NCI-H2171 treated with DMSO at 0.1 percent for 48 hours (cell line): ENCODE measurements at places on chromosomes 2 and 18.

DNA sequence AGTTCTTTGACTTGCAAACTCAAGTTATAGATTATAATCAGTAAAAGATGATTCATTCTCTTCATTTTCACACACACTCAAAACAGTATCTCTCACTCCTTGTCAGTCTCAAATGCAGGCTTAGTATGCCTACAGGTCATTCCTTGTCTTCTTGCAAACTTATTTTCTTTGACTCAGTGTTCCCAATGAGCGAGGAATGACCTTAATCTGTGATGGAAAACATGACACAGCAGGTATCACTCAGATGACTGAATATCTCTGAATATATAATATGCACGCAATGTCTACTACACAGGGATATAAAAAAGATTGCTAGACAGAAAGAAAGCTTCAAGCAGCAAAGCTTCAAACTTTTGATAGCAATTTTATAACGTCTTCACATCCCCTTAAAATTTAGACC is 127.8 kb upstream of the RGPD4 start:
- no peak for DNase-seq

DNA sequence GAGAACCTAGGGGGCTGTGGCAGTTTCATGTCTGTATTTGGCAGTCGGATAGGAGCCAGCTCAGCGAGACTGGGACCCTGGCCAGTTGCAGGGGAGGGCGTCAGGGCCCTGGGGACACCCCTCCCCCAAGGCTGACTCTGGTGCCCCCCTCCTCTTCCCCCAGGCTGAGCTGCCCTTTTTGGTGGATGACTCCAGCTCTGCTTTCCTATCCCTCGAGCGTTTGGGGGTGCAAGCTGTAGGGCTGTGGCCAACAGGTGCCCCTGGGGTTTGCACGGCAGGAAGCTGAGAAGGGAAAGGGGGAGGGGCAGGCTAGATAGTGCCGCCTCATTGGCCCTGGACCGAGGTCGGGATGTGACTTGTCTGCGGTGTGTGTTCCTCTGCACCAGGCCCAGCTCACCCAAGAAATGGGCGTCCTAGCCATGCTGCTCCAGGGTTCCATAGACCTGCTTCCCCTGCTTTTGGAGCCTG is 26.4 kb downstream of the SPEG start:
- DNase-seq: no peak

DNA sequence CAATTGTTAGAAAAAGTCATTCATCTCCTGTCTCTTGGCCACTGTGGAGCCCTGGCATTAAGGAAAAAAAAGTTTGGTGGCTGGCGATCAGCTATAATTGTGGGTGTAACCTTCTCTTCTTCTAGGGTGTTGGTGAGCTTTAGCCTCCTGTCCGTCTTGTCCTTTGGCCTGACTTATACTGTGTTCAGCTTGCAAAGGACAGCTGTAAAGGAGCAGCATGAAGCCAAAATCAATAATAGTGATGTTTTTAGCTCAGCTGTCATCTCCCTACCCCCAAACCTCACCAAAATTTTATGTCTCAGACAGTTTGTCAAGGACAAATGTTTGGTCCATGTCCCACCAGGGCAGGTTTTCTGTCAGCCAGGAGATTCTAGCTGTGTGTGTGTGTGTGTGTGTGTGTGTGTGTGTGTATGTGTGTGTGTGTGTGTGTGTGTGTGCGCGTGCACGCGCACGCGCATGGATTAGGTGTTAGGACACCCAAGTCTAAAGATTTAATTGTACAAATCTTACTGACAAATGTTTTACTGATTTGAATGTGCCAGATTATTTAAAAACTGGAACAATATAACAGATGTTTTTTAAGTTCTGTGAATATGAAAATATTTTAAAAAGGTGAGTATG is 109.2 kb downstream of the PTPRM start:
- DNase-seq: no peak

DNA sequence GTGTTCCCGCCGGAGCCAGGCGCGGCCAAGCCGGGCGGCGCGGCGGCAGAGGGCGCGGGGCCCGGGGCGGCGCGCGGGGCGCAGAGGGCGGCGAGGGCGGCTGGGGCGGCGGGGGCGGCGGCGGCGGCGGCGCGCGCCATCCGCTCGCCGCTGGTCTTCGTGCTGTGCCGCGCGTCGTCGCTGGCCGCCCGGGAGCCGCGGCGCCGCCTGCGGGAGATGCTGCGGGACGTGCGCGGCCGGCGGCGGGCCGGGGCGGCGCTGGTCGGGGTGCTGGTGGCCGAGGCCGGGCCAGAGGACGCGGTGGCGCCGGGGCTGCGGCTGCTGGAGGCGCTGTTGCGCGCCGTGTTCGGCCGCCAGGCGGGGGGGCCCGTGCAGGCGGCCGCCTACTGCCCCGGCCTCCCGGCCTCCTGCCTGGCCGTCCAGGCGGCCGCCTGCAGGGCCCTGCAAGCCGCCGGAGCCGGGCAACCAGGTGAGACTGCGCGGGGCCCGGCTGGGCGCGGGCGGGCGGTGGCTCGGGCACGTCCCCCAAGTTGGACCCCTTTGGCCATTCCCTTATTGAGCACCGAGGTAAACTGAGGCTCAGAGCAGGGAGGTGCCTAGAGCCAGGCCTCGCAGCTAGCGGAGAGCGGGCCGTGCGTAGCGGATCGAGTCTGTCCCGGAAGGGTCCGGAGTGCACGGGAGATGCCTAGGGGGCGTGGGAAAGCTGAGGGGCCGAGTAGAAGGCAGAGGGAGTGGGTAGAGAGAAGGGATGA is 584 bp downstream of the C2orf72 start:
- DNase-seq: no peak

GRCh38 chr2:233807966-233808935 is 30.1 kb downstream of the MROH2A start:
- no peak for DNase-seq

GRCh38 chr18:28468901-28469300 is 292.0 kb upstream of the CDH2 start:
- no peak for DNase-seq

GRCh38 chr2:109386004-109386695 is 227.6 kb downstream of the SEPTIN10 start:
- no peak for DNase-seq

- no peak for DNase-seq
Measured at GRCh38 chr2:15811367-15811766, 129.0 kb upstream of the MYCN start.

DNA sequence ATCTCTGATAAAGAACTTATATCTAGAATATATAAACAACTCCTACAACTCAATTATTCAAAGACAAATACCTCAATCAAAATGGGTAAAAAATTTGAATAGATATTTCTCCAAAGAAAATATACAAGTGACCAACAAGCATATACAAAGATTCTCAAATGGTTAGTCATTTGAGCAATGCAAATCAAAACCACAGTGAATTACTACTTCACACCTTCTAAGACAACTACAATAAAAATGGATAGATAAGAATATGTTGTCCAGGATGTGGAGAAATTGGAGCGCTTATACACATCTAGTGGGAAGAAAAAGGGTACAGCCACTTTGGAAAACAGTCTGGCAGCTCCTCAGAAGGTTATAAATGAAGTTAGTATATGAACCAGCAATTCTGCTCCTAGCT is 332.9 kb downstream of the TGIF1 start:
- DNase-seq: no peak

DNA sequence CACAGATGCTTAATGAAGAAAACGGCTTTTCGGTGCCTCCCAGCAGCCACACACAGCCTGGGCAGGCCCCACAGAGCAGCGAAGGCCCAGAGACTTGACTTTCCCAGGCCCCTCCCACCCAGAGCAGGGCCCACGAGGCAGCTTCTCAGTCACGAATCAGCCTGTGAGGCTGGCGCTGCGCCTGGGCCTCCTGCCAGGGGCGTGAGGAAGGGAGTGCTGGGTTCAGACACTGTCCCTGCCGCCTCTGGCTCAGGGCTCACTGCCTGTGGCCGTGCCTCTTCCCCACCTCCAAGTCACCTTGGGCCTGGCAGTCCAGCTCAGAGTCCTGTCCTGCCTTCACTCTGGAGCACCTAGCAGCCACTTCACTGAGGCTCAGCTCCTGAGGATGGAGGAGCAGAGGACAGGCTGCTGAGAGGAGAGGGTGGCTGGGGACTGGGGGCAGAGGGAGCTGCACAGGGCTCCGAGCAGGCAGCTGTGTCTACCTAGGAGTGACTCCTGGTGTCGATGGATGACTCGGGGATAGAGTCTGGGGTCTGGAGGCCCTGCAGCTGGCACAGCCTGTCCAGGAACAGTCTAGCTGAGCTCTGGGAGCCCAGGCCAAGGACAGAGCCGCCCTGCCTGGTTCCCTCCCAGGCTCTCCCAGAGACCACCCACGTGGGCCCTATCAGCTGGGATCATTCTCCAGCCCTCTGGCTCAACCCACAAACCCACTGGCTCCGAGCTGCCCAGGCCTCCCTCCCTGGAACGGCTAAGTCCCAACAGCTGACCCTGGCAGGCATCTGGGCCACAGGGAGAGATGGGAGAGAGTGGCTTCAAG is 36.4 kb upstream of the FOSL2 start:
- DNase-seq: peak; percentile 11

DNA sequence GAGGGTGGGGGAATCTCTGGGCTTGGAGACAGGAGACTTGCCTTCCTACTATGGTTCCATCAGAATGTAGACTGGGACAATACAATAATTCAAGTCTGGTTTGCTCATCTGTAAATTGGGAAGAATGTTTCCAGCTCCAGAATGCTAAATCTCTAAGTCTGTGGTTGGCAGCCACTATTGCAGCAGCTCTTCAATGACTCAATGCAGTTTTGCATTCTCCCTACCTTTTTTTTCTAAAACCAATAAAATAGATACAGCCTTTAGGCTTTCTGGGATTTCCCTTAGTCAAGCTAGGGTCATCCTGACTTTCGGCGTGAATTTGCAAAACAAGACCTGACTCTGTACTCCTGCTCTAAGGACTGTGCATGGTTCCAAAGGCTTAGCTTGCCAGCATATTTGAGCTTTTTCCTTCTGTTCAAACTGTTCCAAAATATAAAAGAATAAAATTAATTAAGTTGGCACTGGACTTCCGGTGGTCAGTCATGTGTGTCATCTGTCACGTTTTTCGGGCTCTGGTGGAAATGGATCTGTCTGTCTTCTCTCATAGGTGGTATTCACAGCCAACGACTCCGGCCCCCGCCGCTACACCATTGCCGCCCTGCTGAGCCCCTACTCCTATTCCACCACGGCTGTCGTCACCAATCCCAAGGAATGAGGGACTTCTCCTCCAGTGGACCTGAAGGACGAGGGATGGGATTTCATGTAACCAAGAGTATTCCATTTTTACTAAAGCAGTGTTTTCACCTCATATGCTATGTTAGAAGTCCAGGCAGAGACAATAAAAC is 6.5 kb downstream of the TTR start:
- no peak for DNase-seq

GRCh38 chr2:233822781-233823730 is 31.3 kb downstream of the HJURP start:
- no peak for DNase-seq

DNA sequence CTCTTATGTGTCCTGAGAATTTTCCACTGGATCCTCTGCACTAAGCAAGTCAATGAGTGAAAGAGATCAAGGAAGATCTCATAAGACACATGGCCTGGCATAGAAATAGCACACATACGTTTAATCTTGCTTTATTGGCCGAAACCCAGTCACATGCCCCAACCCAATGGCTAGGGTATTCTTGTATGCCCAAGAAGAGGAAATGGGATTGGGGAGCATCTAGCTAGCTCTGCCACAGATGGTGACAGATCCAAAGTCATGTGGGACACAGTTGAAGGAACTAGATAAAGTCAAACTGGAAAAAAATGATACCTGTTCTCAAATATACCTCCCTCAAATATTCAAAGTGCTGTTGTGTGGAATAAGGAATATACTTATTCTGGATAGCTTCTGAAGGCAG is 74.7 kb downstream of the CD28 start:
- no peak for DNase-seq

DNA sequence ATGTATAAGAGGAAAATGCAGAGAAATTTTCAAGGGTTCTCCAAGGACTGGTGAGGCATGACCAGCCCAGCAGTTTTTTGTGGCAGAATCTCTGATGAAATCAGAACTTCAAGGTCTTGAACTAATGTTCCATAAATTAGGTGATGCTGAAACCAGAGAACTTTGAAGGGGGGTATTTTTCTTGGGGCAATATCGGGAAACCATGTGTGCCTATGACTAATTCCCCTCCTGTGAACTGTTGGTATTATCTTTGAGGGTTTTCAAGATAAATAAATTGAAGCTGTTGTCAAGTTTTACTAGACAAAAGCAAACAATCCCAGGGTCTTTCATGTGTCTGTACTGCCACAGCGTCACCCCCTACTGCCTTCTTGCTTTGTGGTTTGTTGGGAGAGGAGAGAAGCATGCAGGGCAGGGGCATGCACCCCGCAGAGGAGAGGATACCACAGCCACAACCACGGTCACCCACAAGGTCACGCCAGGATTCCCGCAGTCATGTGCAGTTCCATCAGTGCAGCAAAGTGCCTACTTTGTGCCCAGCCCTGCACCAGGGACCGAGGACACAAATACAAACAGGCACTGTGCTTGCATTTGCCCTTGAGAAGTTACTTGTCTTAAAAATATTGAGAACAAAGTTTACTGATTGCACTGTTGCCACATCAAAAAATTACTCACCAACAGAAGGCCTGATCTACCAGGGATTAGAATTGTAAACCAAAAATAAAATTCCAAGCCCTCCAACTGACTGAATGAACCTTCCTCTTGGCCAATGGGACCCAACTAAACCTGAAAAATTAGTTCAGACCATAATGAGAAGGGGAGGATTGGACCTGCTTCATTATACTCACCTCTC is 413.3 kb upstream of the TRIB2 start:
- no peak for DNase-seq

DNA sequence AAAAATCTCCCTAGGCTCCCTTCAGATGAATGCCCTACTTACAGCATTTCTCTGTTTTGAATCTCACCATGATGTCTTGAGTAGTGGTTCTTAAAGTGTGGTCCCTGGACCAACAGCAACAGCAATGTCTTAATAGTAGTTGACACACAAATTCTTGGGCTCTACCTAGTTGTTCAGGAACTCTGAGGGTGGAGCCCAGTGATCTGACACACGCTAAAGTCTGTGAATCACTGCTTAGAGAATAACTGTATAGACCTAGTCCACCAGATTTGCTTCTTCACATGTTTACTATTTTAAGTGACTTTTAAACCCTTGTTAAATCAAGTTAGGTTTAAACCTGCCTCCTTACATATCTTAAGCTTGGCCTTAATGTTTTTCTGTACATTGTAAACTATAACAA is 47.6 kb upstream of the ARHGAP15 start:
- no peak for DNase-seq

- DNase-seq: no peak
Measured at GRCh38 chr2:240601061-240601830, 14.7 kb downstream of the CAPN10 start.

GRCh38 chr2:199261239-199261638 is 196.5 kb downstream of the SATB2 start:
- DNase-seq: peak; percentile 50

- DNase-seq: peak; percentile 66
Measured at GRCh38 chr2:44955593-44956392, 14.3 kb downstream of the SIX3 start.
